LHCN-M2 (cell line): ENCODE measurements at places on chromosomes 5 and 9. TPM values are rescaled to one million over a fixed set of nuclear protein-coding genes. Genes with fewer than 3 reads are reported as not detected.

The TXNDC8 gene
- total RNA-seq, result not detected in 2 replicates

The PSMB7 gene
- total RNA-seq, result 240 and 317 TPM in 2 replicates

The FOXD4L5 gene
- 0.06 TPM in 1 of 2 replicates, not detected in the other for total RNA-seq

The LCN9 gene
- not detected in 2 replicates for total RNA-seq

The NR6A1 gene
- 1.1 and 1.3 TPM in 2 replicates for total RNA-seq

The C5orf46 gene
- not detected in 2 replicates for total RNA-seq

The MSX2 gene
- total RNA-seq, result 4.0 and 4.9 TPM in 2 replicates

The PCDHB2 gene
- 10.7 and 13.4 TPM in 2 replicates for total RNA-seq

The FBXL7 gene
- total RNA-seq, result 6.2 and 7.6 TPM in 2 replicates

The RPL7A gene
- 2,137 and 2,163 TPM in 2 replicates for total RNA-seq

The OR2V2 gene
- not detected in 2 replicates for total RNA-seq

The NR4A3 gene
- total RNA-seq, result 0.06 and 0.19 TPM in 2 replicates

DNA sequence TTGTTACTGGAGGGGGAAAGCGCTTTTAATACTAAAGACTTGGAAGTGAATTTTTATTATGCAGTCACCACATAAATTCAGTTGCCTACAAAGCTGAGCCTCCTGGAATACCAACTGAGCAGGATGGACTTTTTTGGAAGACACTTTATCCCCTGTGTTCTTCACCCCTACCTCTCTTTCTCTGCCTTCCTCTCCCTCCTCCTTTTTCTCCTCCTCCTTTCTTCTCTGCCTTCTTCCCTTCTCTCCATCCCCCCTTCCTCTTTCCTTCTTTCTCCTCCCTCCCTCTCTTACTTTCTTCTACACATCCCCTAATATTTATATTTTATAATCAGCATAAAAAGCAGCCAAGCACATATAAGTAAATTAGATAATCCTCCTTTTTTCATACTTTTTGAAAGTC is 39.6 kb downstream of the MAP3K1 start:
- no peak for DNase-seq

- DNase-seq, result no peak
Measured at GRCh38 chr5:15233566-15233965, 266.4 kb upstream of the FBXL7 start.

- DNase-seq, result peak; percentile 33
Measured at GRCh38 chr9:121550569-121551512, 51.2 kb upstream of the GGTA1 start.

GRCh38 chr5:111256128-111256527 is 31.9 kb downstream of the CAMK4 start:
- no peak for DNase-seq

DNA sequence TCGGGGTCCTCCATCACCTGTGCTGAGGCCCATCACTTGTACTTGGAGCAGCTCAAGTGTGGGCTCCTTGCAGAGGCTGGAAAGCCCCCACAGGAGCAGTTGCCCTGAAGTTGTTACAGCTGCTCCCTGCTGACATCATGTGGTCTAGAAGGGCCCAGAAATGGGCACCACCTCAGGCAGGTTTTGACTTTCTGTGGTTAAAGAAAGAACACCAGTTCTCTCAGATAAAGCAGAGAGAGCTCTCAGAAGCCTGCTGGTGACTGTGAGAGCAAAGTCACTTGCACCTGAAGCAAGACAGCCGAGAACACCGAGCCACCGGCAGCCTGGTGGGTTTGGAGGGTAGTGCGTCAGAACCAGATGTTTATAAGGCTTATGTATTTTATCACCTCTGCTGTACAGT is 70.4 kb downstream of the MVB12B start:
- DNase-seq, result peak; percentile 61

- DNase-seq, result peak; percentile 71
Measured at GRCh38 chr5:150138551-150139265, 16.9 kb downstream of the PDGFRB start.

DNA sequence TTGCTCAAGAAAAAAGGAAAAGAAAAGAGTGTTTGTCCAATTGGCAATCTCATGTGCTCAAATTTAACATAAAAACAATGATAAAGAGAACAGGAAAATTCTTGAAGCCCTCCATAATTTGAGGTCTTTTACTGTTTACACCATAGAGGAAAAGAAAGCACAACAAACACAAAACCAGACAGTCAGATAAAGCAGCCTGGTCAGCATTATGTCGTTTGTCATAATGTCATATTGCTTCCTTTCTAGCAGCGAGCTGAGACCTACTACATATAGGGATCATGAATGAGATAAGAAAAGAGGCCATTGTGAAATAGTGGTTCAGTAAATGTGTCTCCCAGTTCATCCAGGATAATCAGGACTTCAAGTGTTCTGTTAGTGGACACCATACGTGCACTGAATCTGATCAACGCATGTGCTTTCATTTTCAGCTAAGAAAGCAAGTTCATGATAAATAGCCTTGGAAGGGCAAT is 64.7 kb upstream of the SELENOP start:
- no peak for DNase-seq

- DNase-seq, result no peak
Measured at GRCh38 chr9:96201140-96201539, 100.8 kb downstream of the HSD17B3 start.

DNA sequence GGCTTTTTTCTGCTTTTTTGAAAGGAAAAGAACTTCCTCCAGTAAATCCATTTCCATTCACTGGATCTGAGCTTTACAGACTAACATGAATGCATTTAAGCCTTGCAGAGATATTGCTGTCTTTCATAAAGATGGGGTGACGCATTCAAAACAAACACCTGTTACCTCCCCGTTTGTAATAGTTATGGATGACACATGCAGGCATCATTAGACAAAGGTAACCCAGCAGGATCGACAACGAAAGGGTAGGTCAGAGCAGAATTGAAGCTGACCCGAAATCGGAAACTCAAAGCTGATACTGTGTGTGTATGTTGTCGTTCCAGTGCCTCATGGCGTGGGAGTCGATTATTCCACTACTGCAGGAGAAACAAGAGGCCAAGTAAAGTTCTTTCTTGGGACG is 22.2 kb downstream of the SLC46A2 start:
- no peak for DNase-seq

- DNase-seq, result no peak
Measured at GRCh38 chr5:92455011-92455410, 1071.9 kb upstream of the ARRDC3 start.

GRCh38 chr9:106880863-106881262 is 17.9 kb downstream of the ZNF462 start:
- peak; percentile 65 for DNase-seq

GRCh38 chr5:4514067-4514648 is 626.0 kb upstream of the ADAMTS16 start:
- no peak for DNase-seq

- no peak for DNase-seq
Measured at GRCh38 chr5:10579536-10580521, 16.0 kb downstream of the ANKRD33B start.

DNA sequence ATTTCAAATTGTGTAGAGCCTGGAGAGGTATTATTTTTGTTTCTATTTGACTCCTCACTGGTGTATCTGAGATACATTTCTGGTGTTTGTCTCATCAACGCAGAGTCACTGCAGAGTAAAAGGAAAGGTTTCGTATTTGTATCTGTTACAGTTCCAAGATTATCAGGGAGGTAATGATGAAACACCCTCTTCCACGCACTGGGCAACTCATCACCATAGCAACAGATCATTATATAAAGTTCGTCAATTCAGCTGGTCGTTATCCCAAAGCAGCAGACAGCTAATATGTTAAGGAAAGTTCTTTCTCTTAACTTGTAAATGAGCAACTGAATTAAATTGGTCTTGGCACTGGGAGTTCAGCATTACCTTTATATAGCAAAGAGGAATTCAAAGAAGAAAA is 513.5 kb downstream of the MTRR start:
- DNase-seq, result no peak

- DNase-seq, result no peak
Measured at GRCh38 chr9:18020121-18020745, 441.4 kb downstream of the SH3GL2 start.

DNA sequence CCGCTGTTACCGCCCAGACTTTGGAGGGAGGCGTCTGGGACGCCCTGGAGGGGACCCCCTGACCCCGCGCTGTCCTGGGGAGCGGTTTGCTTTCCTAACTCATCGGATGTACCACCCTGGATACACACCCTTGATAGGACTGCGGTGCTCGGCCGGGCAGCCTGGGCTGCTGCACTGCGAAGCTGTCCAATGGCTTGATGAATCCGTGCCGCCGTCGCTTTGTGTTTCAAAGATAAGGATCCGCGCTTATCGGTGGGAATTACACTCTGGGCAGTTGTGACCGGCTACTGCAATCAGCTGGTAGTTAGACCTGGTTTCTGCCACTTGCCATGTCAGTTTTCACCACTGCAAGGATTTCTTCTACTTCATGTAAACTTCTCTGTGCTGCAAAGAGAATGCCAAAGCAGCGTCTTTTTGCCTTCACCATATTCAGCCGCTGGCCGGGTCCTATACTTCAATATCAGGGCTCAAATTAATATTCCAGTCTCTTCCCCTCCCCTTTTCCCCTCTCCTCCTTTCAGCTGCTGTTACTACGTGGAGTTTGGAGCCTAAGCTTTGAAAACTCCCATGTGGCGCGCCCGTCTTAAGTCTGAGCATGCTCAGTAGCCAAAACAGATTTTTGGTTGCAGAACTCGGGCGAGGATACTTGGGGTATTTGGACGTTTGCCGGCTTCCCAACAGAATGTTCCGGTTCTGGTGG is 727 bp downstream of the SMAD5 start:
- DNase-seq, result peak; percentile 69

- DNase-seq, result no peak
Measured at GRCh38 chr9:38652486-38652885, 32.1 kb upstream of the ANKRD18A start.

GRCh38 chr5:138725153-138725817 is 27.9 kb upstream of the CTNNA1 start:
- no peak for DNase-seq

GRCh38 chr5:121182788-121183490 is 668.7 kb upstream of the FTMT start:
- DNase-seq, result no peak

DNA sequence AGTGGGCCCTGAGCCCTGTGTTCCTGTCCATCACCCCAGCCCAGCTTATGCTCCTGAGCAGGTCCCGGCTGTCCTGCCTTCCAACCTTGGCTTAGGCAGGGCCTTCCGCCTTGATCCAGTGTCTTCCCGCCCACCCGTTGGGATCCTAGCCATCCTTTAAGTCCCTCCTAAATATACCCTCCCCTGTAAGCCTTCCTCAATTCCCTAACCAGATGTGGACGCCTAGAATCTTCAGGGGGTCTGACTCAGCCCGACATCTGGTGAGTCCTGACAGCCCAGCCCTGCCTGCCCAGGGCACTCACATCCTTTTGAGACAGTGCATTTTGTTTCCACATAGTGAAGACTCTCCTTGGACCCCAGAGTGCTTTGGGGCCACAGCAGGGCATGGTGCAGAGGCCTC is 23.7 kb downstream of the SLC6A7 start:
- DNase-seq, result peak; percentile 12

GRCh38 chr9:4850603-4851310 is 58.0 kb downstream of the RCL1 start:
- DNase-seq, result no peak

DNA sequence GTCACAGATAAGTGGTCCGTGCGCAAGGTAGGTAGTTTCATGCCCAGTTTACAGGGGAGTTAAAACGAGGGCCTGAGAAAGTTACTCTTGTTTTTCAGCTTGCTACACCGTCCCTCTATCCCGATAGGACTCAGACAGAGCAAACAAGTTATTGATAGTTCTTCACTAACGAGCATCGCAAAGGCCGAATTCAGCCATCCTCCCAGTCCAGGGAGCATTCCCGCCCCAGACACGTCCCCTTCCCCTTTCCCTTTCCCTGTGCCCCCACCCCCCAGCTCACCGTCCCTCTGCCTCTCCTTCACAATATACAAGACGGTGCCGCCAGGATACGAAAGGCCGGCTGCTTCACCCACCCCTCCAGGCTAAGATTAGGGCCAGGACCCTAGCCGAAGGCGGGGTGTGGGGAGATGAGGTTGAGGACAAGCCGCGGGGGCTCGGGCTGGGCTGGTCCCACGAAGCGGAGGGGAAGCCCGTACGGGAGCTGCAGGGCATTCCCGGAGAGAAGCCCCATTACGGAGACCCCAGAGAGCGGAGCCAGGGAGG is 599 bp downstream of the KIAA1191 start:
- DNase-seq, result no peak

DNA sequence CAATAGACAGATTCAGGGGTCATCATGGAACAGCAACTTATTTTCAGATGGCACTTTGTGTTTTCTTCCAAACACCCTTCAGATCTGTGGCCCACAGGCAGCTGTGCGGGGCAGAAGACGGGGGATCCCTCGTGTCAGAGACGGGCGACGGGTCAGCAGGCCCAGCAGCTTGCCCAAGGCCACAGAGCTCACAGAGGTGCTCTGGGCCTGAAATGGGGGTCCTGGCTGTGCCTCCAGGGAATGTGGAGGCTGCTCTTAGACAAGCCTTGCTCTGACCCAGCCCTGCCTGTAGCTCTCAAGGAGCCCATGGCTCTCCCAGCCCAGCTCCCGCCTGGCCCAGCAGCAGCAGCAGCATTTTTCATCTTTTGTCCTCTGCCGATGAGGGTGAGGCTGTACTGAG is 40.9 kb upstream of the SARDH start:
- DNase-seq, result no peak

DNA sequence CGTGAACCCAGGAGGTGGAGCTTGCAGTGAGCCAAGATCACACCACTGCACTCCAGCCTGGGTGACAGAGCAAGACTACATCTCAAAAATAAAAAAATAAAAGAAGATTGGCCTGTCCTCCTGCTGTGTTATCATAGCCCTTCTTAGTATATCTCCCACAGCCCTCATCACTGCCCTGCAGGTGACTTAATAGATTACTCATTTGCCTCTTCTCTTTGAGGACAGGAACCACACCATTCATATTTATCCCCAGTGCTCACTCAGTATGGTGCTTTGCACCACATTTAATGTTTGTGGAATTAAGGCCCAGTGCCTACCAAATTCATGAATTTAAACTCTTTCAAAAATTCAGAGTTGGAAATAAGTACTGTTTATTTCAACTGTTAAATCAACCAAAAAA is 10.3 kb downstream of the IDNK start:
- no peak for DNase-seq

GRCh38 chr5:173866243-173866857 is 21.8 kb upstream of the CPEB4 start:
- DNase-seq, result no peak

DNA sequence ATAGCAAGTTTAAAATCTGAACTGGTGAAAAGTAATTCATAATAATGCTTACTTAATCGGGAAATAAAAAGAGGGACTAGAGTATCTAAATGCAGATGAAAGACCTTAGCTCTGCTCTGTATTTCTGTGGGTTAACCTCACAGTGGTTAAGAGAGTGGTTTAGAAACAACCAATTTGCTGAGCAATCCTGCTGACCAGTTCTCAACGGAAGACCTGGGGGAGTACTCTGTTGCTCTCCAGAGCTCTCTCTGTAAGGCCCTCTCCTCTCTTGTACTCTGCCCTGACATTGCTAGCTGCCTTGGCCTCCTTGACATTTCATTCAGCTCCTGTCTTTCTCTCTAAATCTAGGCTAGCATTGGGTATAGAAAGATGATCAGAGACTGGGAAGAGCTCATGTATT is 1186.6 kb upstream of the SEMA6A start:
- DNase-seq, result no peak
